ENCODE measurements at places on chromosomes 2 and 18.

DNA sequence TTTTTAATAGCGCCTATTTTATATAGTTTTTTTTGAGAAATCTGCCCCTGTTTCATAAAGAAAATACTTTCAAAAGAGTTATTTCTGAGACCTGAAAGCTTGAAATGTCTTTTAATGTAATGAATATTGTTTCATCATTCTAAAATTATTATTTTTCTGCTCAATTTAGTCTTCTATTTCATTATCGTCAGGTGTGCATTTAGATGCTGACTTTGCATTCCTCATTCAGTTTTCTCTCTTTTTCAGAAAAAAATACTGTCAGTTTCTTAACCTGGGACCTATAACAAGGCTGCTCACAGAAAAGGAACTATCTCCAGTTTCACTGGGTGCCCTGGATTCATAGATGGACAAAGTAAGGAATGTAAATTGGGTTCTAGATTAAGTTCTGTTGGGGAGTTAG, 1631.7 kb downstream of the SUCLG1 start:
- no peak for DNase-seq

DNA sequence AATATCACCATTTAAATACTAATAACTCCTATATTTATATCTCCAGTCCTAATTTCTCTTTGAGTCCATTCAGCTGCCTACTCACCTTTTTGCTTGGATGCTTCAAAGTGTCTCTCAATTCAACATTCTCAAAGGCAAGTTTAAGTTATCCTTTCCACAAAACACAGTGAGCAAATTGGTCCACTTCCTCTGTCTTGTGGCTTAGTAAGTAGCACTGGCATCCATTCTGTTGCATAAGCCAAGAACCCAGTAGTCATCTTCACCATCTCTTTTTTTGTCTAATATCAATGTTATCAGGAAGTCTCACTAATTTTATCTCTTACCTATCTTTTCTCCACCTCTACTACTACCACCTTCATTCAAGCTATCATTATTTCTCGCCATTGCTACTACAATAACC, 27.4 kb upstream of the IL1RL1 start:
- no peak for DNase-seq

GRCh38 chr2:37059841-37060240, 24.3 kb downstream of the HEATR5B start:
- DNase-seq, result no peak

GRCh38 chr2:196503398-196503797, 136.1 kb upstream of the CCDC150 start:
- DNase-seq, result no peak

DNA sequence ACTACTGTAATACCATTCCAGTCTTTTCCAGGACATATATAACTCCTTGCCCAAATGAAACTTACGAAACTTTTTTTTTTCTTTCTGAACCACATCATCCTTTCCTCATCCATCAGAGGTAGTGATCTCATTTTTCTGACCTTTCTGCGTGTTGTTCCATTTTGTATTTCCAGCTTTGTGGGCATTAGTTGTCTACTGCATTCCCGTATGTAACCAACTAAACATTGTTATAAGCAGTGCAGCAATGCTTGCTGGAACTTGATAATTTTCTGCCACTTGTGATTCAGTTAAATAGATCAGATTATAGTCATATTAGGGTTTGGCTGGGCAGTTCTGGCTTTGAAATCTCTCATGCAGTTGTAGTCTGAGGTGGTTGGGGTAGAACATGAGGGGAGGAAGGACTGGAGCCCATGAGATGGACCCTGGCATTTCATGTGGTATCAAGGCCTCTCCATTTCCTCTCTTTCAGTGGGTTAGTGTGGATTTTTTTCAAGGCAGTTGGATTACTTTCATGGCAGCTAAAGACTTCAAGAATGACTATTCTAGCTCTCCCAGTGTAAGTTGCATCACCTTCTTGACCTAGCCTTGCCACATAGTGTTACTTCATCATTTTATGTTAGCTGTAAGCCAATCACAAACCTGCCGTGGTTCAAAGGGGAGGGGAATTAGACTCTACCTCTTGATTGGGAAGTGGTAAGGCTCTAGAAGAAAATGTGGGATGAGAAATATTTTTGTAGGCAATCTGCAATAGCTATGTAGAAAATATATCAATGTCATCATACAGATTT, 80.5 kb downstream of the EHBP1 start:
- no peak for DNase-seq

DNA sequence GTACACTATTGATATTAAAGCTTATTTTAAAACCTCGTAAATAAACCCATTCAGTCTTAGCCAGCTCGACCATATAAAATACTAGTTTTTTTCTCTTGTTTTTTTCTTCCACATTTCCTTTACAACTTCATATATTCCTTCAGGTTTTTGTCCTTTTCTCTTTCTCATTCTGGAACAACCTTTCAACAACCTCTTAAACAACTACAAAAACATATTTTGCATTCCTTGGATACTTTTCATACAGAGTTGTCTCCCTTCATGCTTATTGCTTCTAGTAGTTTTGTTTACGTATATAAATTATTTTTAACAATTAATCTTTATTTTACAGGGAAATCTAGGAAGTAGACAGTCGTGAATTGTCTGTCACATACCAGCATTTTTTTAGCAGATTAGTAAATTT, 41.2 kb downstream of the COMMD1 start:
- DNase-seq, result no peak

GRCh38 chr2:129896226-129897100, 83.0 kb upstream of the RAB6C start:
- DNase-seq, result no peak

GRCh38 chr2:209534228-209534627, 110.4 kb downstream of the MAP2 start:
- DNase-seq, result no peak

- no peak for DNase-seq
Observed at GRCh38 chr2:62713837-62714236, 8.3 kb downstream of the EHBP1 start.

DNA sequence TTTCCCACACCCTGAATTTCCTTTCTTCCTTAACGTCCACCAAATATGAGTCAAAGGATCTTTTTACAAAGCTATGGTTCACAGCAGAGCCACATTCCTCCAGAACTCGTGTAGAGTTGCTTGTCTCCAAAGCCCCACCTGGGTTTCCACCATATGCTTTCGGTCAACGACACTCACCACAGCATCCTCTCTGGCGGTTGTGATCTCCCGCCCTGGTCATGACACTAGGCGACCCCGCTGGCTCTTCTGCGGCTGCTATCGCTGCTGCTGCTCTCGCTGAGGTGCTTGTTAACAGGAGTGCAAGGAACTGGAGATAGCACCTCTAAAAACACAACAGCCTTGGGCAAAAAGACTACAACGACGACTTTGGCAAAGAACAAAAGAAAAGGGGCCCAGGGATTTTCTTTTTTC, 340 bp downstream of the SLC40A1 start:
- no peak for DNase-seq

- peak; percentile 17 for DNase-seq
Observed at GRCh38 chr2:197673106-197673505, 2.3 kb downstream of the RFTN2 start.

- no peak for DNase-seq
Observed at GRCh38 chr2:216904974-216905373, 45.1 kb upstream of the TNP1 start.

DNA sequence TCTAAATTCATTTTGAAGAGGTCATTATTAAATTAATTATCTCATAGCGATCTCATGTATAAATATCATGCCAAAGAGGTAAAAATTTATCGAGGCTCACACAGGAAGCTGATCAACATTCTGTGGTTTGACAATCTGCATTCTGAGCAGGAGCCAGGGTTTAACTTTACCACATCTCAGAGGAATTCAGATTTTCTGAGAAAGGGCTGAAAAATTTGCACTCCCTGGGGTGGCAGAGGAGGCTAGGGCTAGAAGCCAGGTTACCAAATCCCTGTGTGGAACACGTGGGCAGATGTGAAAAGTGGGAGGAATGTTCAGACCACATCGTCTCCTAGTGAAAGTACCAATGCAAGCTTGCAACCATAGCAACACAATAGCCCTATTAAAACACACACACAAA, 63.5 kb upstream of the CTLA4 start:
- DNase-seq, result peak; percentile 74

- DNase-seq, result no peak
Observed at GRCh38 chr2:65397122-65397521, 35.3 kb downstream of the SPRED2 start.

DNA sequence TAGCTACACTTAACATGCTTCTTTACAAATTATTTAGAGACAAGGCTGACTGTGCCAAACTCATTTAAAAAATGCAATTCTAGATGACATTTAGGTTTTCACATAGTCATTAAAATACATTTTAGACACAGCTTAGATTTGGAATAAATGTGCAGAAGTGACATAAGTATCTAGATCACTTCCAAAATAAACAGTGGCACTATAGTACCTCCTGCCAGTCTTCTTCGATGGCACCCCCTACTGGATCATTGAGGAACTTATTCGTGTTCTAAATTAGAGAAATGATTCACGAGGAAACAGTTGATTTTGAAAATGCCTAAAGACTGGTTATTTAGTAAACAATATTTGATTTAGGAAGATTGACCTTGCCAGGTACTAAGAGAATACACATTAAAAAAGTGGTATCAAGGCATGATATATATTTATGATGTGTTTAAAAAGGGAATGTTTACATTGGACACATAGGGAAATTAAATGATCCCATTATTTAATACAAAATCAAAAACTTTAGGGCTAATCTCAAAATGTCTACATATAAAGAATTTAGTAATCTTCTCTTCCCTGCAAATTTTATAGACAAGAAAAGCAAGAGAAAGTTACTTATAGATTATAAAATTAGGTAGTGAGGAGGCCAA, 323.9 kb downstream of the XIRP2 start:
- peak; percentile 33 for DNase-seq

GRCh38 chr2:42843611-42844010, 51.2 kb upstream of the HAAO start:
- DNase-seq, result no peak

DNA sequence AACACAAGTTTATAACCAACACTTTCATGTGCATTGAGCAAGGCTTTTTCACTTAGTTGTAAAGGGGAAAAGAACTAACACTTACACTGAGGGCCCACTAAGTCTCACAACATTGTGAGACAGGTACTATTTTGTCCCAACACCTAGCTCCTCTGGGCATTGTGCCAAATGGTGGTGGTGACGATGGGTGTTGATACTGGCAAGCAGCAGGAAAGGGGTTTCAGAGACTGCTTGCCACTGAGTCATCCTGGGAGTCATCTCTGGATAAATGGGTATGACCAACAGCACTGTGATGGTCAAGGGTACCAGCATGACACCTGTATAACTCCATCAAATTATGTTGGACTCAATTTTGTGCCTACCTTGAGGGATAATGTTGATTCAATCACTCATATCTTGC, 138.8 kb upstream of the ITGA6 start:
- DNase-seq, result no peak

DNA sequence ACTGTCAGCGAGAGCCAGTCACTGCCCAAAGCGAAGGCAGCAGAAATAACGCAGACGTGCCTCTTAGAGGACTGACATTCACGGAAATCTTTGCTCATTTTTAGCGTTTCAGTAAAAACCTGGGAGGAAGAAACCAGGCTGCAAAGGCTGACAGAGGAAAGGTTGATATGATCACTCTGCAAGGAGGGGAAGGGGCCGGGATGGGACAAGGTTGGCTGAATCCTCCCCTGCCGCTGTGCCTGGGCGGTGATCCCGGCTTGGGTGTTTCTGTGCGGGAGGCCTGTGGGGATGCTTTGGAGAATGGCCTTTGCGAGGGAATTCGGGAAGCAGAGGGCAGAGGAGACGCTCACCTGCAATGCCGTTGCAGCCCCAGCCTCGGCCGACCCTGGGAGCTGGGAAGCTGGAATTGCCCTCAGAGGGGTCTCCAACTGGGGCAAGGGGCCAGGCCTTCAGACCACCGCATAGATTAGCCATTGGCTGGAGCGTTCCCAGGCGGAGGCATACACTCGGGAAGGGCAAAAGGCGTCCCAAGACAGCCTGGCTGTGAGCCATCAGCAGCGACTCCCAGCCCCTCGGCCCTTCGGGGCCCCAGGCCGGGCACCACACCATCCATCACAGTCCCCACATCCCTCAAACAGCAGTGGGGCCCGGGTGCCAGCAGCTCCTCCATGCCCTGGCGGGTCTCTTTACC, 111.7 kb upstream of the GPC1 start:
- no peak for DNase-seq

DNA sequence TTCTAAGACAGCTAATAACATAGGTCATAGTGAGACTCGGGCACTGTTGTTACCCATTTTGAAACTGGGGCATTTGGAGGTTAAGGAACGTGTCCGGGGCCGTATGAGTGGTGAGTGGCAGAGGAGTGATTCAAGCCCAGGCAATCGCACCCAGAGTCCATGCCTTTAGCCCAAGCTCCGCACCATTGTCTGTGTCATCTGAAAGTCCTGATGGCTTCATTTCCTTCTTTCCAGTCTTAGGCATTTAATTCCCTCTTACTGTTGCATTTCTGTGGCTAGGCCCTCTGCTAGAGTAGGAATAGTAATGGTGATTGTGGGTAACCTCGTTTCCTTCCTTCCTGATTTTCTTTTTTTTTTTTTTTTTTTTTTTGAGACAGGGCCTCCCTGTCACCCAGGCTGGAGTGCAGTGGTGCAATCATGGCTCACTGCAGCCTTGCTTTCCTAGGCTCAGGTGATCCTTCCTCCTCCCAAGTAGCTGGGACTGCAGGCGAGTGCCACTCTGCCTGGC, 49.8 kb upstream of the ASB1 start:
- DNase-seq, result no peak

DNA sequence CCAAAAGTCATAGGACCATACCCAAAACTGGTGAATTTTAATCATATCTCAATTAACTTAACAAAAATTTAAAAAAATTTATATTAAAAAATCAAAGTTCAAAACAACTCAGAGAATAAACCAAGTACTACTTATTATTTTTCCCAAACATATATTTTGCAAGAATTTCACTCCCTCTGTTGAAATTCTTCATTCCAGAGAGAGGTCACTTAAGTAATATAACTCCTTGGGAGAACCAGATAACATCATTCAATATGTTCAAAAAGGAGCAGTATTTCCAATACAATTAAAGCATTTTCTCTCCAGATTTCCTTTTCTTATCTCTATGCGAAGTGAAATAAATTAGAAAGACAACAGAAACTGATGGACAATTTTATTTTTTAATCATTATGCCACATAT, 165.9 kb upstream of the RND3 start:
- no peak for DNase-seq

DNA sequence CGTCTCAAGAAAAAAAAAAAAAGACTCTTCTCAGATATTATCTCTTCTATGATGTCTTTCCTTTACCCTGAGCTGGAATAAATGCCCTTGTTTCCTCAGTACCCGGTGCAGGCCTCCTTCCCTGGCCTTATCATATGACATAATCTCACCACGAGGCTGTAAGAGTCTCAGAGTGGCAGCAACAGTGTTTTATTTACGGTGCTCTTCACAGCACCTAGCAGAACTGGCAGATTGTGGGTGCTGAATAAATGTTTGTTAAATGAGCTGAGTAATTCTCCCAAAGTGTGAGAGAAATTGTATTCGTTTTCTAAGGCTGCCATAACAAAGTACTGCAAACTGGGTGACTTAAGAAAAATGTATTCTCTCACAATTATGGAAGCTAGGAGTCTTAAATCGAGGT, 82.8 kb upstream of the CD28 start:
- DNase-seq, result peak; percentile 23

- DNase-seq, result no peak
Observed at GRCh38 chr18:3599195-3599594, 149.2 kb downstream of the TGIF1 start.

- DNase-seq, result peak; percentile 69
Observed at GRCh38 chr2:127134833-127135830, 28.2 kb upstream of the BIN1 start.

- DNase-seq, result no peak
Observed at GRCh38 chr18:70110678-70111077, 94.8 kb downstream of the RTTN start.

- no peak for DNase-seq
Observed at GRCh38 chr2:10256515-10257031, 46.1 kb upstream of the HPCAL1 start.
